Pancreas (tissue), 10 donors: ENCODE measurements at places on chromosomes 4 and X. TPM values are rescaled to one million over a fixed set of nuclear protein-coding genes. Genes with fewer than 3 reads are reported as not detected.

Gene RPA4
- polyA plus RNA-seq, result 0.42 TPM

Gene GUCY1A1
- 8.1 TPM for polyA plus RNA-seq

Gene CDKL5
- polyA plus RNA-seq, result 0.76 TPM

GRCh38 chrX:130805903-130806302 is 97.1 kb downstream of the ENOX2 start:
- no peak overlapping the region for H3K4me3 ChIP-seq
- no peaks in the 10 kb centered on the region for H3K36me3 ChIP-seq
- H3K4me1 ChIP-seq, result no peaks in the 10 kb centered on the region
- no peaks in the 10 kb centered on the region for H3K27me3 ChIP-seq
